T-cell (primary cell): ENCODE measurements at places on chromosomes 7 and 10. TPM values are rescaled to one million over a fixed set of nuclear protein-coding genes. Genes with fewer than 3 reads are reported as not detected.

The TMEM213 gene
- not detected for total RNA-seq

The DMBT1 gene
- total RNA-seq: 0.10 TPM

The ARHGEF5 gene
- 7.2 TPM for total RNA-seq

The TMEM225B gene
- total RNA-seq: 1.0 TPM

The CHAT gene
- not detected for total RNA-seq

The LRRD1 gene
- total RNA-seq: not detected

- H3K27ac ChIP-seq: no peak overlapping the region
- no peaks in the 10 kb centered on the region for H3K4me1 ChIP-seq
- H3K4me3 ChIP-seq: no peak overlapping the region
- no peaks in the 10 kb centered on the region for H3K36me3 ChIP-seq
These were observed 4.2 kb downstream of the SLC29A4 start for GRCh38 chr7:5286933-5287332.

- H3K36me3 ChIP-seq: no peaks in the 10 kb centered on the region
- no peak for DNase-seq
- no peak overlapping the region for H3K4me3 ChIP-seq
- H3K4me1 ChIP-seq: no peaks in the 10 kb centered on the region
These were observed 145.8 kb upstream of the TMEM72 start for GRCh38 chr10:44765299-44765698.

GRCh38 chr10:112313911-112314310, 30.7 kb downstream of the TECTB start:
- peaks cover 19% of the 10 kb centered on the region for H3K27me3 ChIP-seq
- H3K27ac ChIP-seq: no peak overlapping the region
- no peak overlapping the region for H3K4me3 ChIP-seq
- no peaks in the 10 kb centered on the region for H3K36me3 ChIP-seq
- DNase-seq: no peak

GRCh38 chr10:16953270-16953669, 136.0 kb upstream of the RSU1 start:
- H3K27ac ChIP-seq: no peak overlapping the region
- DNase-seq: no peak
- no peaks in the 10 kb centered on the region for H3K4me1 ChIP-seq
- no peaks in the 10 kb centered on the region for H3K27me3 ChIP-seq
- no peaks in the 10 kb centered on the region for H3K36me3 ChIP-seq

DNA sequence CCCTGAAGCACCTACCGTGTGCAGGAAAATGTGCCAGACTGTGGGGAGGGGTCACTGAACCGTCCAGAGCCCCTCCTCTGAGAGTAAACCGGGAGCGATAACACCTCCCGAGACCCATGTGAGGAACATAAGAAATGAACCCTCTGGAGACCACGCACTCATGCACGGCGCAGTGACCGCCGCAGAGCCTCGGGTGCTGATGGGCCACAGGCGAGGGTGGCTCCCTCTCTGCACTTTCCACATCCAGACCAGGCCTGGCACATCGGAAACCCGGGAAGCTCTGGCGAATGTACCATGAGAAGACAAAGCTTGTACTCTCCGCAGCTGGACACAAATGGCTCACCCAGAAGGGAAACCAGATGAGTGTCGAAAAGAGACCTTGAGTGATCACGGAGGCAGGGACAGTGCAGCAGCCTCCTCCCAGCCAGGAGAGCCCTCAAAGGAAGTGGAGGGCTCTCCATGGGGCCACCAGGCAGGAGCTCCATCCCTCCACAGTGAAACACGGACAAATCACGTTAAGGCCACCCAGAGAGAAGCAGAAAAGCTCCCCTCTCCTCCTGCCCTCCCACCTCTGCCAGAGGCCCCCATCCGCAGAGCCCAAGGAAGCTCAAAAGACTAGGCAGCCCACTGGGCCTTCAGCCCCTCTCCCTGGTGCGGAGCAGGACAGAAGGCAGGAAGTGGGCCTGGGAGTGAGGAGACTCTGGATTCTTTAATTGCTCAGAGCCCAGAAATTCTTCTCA, 178.1 kb upstream of the PPP2R2D start:
- no peaks in the 10 kb centered on the region for H3K36me3 ChIP-seq
- H3K4me1 ChIP-seq: no peaks in the 10 kb centered on the region
- peaks cover 30% of the 10 kb centered on the region for H3K27me3 ChIP-seq
- H3K27ac ChIP-seq: no peak overlapping the region

- no peaks in the 10 kb centered on the region for H3K36me3 ChIP-seq
- peaks cover 49% of the 10 kb centered on the region for H3K4me1 ChIP-seq
- no peaks in the 10 kb centered on the region for H3K27me3 ChIP-seq
- H3K27ac ChIP-seq: peak overlapping the region; percentile 50
These were observed 10.2 kb upstream of the IL2RA start for GRCh38 chr10:6072215-6072934.

- H3K4me3 ChIP-seq: no peak overlapping the region
- DNase-seq: no peak
- H3K36me3 ChIP-seq: no peaks in the 10 kb centered on the region
- no peaks in the 10 kb centered on the region for H3K4me1 ChIP-seq
- H3K27ac ChIP-seq: no peak overlapping the region
These were observed 121.9 kb downstream of the WNT2 start for GRCh38 chr7:117200786-117201458.

DNA sequence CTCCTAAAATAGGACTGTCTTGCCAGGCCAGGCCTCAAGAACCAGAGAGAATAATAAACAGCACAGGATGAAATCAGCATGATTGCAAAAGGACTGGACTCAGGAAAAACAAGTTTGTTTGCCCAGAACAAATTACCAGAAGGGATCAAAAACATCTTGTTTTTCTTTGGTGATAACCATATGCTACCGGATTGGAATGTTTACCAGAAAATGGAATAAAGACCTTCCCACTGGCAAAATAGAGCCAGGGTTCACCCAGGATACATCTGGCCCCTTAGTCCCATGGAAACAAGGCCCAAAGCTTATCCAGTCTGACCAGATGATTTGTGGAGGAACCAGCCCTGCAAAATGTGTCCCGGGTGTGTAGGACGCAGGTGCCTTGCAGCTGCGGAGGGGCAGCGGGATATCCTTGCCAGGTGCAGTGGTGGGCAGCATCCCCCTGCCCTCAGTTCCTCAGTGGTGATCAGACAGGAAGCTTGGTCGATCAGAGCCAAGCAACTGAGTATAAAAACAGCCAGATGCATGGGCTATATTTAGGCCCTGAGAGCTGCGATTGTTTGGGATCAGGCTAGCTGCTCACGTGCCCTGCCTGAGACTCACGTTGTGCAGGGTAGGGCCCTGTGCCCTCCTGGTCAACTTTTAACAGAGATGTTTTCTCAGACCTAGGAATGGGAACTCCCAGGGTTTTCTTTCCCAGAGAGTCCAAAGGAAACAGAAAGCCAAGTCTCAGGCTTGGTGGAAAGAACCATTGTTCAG, 4.6 kb upstream of the ZNF22 start:
- peak overlapping the region; percentile 22 for H3K27ac ChIP-seq
- H3K36me3 ChIP-seq: no peaks in the 10 kb centered on the region
- DNase-seq: no peak
- H3K4me3 ChIP-seq: no peak overlapping the region
- no peaks in the 10 kb centered on the region for H3K27me3 ChIP-seq

DNA sequence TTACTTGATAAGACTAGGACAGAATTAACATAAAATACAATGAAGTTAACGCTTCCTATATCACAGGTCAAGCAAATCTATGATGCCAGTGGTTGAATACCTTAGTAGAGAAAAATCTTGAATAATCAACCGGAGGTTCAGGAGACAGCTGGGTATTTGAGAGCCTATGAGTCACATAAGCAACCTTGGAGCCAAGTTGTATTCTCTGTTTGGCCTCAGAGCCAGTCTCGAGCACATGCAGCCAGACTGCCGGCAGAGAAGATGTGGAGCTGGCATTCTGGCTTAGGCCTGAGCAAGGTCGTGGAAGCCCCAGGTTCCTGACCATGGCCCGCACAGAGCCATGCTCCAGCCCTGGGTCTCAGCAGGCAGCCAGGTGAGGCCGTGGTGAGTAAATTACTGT, 90.3 kb downstream of the FAM204A start:
- H3K4me3 ChIP-seq: no peak overlapping the region
- DNase-seq: no peak
- H3K27ac ChIP-seq: no peak overlapping the region
- no peaks in the 10 kb centered on the region for H3K36me3 ChIP-seq
- peaks cover 11% of the 10 kb centered on the region for H3K27me3 ChIP-seq
- H3K4me1 ChIP-seq: no peaks in the 10 kb centered on the region

- no peak overlapping the region for H3K27ac ChIP-seq
- H3K27me3 ChIP-seq: no peaks in the 10 kb centered on the region
- no peak overlapping the region for H3K4me3 ChIP-seq
These were observed 58.8 kb upstream of the ADRA2A start for GRCh38 chr10:111018021-111018420.
